NCI-H1694 treated with DMSO at 0.1 percent for 48 hours (cell line): ENCODE measurements at places on chromosomes 7 and 10.

- DNase-seq, result peak; percentile 3
Measured at GRCh38 chr10:31148951-31149350, 117.3 kb upstream of the ZNF438 start.

GRCh38 chr10:67288688-67289410, 363.0 kb downstream of the LRRTM3 start:
- no peak for DNase-seq

DNA sequence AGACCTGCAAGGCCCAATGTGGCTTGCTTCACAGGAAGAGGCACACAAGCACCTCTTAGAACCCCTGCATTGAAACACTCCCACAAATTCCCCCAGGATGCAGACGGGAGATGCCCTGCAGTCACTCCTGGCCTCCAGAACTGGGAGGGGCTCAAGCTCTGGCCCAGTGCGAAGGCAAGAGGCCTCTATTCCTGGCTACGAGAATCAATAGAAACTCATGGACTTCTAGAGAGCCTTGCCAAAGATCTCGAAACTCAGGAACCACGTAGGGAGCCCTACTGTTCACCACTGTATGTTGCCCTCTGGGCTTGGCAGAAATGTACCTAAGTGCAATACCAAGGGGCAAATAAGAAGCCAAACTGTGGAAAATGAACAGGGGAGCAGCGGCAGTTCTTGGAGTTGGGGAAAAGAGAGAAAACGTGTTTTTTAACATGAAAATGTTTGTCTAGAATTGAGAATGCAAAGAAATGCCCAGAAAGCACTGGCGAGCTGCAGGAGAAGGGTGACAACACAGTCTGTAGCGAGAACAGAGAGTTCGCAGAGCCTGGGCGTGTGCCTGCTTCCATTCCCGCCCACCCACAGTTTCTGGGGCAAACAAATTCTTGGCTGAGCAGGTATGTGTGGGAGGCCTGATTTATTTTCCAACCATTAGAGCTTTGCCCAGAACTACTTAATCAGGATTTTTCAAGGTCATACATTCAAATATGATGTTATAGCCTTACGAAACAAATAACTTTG, 260.5 kb upstream of the KLF14 start:
- no peak for DNase-seq

DNA sequence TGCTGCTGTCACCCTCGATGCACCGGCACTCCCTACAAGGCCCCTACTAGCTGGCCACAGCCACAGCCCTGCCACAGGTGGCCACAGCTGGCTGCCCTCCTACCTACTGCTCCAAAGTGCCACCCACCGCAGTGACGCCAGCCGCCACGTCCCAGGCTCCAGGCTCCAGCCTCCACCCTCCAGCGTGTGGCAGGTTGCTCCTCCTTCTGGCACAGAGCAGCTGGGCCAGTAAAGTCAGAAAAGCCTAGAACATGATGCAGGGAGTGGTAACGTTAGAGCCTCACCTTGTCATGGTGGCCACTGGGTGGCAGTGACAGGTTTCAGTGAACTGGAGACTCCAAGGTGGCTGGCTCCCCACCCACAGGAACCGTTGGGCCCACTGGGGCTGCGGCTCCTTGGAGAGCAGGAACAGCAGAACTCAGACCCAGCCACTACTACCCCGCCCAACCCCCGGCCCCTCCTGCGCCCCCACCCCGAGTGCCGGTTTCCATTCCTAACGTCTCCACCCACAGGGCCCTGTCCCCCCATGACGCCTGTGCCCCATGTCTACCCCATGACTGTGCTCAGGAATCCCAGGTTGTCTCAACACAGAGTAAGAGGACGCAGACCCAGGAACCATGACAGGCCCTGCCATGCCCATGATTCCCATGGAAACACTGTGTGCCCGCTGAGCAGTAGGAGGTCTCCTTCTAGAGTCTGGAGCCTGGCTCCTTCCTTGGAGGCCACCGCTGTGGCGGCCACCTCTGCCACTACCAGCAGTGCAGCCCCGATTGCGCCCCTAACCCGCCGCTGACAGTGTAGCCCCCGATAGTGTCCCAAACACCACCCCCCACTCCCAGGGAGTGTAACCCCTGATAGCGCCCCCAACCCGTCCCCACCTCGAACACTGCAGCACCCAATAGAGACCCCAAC, 52.3 kb upstream of the ZNF33B start:
- DNase-seq, result no peak

GRCh38 chr10:5583525-5584175, 58.9 kb downstream of the CALML3 start:
- DNase-seq, result no peak

- no peak for DNase-seq
Measured at GRCh38 chr7:88083883-88084282, 136.0 kb downstream of the SRI start.

DNA sequence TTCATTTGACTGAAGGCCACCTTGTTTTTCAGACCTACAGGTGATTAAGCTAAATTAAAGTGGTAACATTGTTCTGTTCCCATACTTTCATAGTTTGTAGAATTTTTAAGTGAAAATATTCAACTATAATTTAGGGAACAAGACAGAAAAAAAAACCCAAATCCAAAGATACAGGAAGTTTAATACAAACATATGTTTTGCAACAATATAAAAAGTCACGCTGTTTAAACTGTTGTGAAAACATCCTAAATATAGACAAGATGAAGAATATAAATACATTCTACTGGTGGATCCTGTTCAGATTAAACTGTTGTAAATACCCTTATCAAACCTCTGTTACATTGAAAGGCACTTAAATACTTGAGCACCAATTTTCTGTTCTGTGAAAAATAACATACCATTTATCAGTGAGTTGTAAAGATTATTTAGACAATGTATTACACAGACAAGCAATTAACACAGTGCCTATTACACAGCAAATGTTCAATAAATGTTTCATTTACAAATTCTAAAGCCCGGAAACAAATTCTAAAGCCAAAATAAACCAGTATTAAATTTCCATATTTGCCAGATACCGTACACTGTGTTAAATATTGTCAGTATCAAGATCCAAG, 14.2 kb downstream of the ASZ1 start:
- DNase-seq, result no peak

DNA sequence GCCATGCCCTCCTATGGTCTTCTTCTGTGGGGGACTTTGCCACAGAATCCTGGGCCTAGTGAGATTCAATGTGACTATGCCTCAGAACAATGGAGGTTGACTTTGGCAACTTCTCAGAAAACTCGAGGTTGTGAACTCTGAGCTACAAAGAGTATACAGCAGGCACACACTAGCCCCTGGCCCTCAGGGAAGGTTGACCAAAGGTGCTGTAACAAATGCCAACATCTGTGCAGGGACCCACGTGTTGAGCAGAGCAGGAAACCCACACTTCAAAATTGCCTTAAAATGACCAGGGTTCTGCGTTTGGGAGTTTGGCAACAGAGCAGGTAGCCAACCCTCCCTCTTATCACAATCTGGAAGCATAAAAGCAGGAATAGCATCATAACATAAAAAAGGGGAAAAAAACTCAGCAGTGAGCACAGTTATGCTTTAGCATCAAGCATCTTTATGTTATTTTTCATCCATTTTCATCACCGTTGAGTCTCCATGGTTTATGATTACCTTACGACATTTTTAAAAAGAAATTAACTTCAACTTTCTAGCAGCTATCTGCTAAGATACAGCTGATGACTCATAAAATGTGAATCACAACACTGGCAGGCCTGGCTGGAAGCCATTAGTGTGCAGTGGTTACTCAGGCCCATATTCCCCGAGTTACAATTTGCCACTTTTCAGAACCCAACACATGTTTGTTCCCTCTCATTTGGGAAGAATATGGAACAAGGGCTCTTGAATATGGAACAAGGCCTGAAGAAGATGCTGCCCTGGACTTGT, 11.1 kb downstream of the PRLHR start:
- DNase-seq, result no peak

- DNase-seq, result no peak
Measured at GRCh38 chr10:34575882-34576281, 239.2 kb downstream of the PARD3 start.

GRCh38 chr10:86178401-86179152, 188.0 kb downstream of the GRID1 start:
- DNase-seq, result no peak

DNA sequence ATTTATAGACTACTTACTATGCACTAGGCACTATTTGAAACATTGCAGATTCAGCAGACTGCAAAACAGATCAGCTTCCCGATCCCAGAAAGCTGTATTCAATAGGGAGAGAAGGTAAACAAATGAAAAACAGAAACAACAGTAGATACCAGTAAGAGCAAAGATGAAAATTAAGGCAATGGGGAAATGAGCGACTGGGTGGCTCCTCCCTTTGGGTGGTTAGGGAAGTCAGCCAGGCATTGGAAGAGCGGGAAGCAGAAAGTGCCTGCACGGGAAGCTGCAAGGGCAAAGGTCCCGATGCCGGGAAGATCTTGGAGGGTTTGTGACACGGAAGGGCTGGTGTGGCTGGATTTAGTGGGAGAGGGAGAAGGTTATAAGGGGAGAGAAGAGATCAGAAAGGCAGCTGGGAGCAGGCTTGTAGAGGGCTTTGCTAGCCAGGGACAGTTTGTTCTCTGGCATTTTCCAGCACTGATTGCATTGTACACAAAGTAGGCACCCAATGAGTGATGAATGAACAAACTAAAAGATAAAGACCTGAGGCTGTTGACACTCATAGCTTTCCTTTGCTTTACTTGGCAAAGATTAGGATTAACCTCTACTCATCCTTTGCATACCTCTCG, 67.8 kb downstream of the NAMPT start:
- DNase-seq, result no peak

DNA sequence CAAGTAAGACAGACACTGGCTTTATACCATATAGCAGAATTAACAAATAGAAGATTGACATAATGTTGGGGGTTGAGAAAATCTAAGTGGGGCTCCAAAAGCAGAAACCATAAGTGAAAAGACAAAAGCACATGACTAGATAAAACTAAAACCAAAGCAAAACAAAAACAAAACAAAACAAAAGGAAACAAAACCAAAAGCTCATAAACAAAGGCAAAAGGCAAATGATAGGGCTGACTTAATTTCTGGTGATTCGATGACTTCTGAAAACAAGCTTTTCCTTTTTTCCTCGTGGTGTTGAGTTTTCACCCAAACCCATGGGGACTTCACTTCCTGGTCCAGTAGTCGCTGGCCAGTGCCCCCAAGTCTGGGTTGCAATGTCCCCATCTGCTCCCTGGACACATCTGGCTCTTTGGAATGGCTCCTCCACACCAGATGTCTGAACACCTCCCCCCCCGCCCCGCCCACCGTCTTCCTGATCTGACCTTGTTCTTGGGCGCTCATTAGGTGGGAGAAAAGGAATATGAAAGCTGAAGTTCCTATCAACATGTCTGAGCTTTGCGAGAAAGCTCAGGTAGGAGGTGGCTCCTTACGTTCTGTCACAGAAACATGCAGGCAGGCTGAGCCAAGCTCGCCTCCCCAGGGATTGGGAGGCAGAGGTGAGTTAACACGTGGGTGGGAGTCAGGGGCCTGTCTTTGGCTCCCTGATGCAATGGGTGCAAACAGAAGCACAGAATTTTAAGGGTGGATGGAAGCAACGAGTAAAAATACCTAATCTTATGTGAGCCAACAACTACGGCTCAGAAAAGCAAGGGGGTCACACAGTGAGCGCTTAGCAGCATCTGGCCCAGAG, 121.0 kb downstream of the NEURL1 start:
- DNase-seq, result no peak

DNA sequence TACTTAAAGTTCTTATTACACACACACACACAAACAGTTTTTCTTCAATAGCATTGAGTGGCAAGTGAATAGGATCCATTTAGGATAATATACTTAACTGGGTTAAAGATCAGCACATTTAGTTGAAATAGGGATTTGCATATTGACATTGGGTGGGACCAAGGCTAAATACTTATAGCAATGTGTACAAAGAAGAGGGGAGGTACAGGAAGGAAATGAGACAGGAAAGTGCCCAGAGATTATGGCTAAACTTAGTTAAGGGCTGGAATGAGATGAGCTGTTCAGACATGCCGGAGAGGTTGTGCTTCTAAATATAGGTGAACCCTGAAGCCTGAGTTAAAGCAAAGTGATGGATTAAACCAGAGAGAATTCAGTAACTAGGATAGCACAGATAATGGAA, 95.1 kb downstream of the LSMEM1 start:
- DNase-seq, result no peak

DNA sequence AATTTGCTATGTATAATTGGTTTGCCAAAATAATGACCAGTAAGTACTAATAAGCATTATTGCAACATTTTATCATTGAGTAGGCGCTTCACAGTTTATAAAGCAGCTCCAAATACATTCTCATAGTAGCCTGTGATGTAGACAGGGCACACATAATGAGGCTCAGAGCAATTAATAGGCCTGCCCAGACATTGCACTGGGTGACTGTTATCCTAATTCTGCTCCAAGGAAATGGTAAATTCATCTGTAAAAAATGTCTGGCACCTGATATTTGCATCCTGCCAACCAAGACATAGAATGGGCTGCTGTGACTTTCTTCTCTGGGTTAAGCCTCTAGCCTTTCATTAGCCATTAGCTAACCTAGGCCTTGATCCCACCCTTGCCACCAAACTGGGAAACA, 97.6 kb downstream of the SEM1 start:
- DNase-seq, result no peak

DNA sequence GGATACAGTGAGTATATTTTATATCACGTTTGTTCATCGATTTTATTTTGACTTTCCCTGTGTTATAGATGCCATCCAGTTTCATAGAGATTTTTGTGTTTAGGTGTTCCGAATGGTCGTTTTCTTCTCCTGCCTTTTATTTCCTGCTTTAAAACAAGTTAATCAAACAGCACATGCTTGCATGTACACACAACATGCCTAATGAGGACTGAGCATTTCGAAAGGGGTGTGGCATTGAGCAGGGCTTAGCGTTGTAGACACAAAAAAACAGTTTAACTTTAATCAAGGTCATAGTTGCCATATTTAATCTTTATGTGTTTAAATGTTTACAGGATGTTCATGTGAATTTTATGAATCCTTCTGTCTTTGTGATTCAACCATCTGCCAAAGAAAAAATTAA, 430.5 kb upstream of the GALNT17 start:
- DNase-seq, result peak; percentile 50

DNA sequence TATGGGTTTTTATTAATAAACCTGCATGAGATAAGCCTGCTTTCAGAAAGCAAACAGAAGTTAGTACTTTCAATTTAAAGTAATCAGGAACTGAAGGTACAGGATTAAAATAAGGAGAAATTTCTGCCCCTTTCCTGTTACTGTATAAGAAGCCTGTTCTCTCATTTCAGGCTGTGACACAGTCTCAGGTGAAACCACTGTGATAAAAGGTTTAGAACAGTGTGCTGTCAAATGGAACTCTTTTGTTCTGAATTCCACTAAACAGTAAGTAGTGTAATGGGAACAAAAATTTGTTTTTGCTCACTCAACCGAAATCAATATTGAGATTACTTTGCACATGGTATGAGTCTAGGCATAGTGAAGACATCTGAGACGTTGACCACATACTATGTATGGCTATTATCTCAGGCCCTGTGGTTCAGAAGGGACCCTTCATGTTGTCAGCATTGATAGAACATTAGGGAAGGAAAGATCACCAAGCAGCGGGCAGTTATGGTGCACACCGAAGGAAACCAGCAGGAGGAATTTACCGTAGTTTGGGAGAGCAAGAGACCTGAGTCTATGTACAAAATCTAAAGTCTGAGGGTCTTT, 14.9 kb downstream of the HEPACAM2 start:
- DNase-seq, result no peak
